ENCODE measurements at places on chromosomes 1 and 21. TPM values are rescaled to one million over a fixed set of nuclear protein-coding genes. Genes with fewer than 3 reads are reported as not detected.

Gene DMRTA2
- 0.32 TPM for polyA plus RNA-seq

GRCh38 chr1:58746757-58747156 is 37.1 kb downstream of the JUN start:
- DNase-seq, result no peak

Gene CATSPERE
- 0.93 TPM for polyA plus RNA-seq

Gene C1QA
- 39.3 TPM for polyA plus RNA-seq

- DNase-seq, result peak; percentile 75
Measured at GRCh38 chr1:96865731-96866685, 144.4 kb downstream of the PTBP2 start.

GRCh38 chr1:24929398-24930259 is 447 bp downstream of the RUNX3 start:
- DNase-seq, result no peak

Gene MAP10
- 2.9 TPM for polyA plus RNA-seq

DNA sequence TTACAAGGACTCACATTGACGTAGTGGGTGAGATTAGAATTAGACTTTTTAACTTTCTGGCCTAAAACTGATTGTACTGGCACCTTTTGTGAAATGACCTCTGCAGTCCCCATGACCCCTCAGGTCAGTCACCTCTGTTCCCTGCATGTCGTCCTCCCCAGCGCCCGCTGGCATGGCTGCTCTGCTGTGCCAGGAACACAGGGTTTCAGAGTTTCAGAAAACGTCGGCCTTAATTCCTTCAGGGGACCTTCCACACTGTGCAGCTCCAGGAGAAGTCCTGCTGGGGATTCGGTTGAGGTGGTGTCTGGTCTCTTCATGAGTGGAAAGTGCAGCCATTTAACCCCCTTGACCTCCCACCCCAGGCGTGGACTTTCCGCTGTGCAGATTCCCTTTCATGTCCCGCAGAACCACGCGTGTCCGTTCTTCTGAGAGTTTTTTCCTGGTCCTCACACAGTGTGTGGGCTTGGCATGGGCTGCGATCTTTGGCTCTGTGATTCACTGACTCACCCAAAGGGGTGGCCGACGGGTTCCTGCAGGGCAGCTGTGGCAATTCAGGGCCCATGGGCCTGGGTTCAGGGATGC is 158.4 kb upstream of the COL6A1 start:
- no peak for DNase-seq

DNA sequence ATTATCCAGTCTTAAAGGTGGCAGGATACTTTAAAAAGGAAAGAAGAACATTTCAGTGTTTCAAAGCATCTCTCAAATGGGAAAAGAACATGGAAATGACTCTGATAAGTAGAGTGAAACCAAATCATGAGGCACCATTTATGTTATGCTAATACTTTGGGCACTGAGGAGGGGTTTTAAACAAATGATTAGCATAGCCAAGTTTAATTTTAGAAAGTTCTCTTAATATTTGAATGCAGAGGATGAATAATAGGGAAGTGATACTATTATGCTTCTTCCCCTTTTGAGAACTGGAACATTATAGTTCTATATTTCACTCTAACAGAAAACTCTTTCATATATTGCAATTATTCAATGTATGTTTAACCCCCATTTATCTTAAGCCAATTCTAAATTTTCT is 1181.9 kb upstream of the PRMT6 start:
- no peak for DNase-seq

All from hindlimb muscle (tissue), 1 donor.